ENCODE measurements at places on chromosomes 1 and 21.

DNA sequence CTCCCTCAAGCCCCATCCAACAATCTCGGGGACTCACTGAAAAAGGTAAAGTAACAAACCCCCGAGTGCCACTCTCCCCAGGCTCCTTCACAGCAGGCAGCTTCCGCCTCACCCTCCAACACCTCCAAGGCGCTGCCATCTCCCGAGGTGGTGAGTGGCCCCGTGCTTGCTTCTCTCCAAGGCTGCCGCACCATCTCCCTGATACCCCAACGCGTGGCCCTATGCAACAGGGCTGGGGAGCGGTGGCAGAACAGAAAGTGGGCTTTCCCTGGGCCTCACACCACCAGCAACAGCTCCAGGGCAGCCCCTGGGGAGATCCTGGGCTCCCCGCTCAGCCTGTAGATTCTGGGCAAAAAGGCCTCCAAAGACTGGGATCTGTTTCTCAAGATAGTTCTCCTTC lies 105.1 kb downstream of the RAVER2 start:
- DNase-seq: no peak

GRCh38 chr1:56584910-56585528 lies 5.7 kb upstream of the PLPP3 start:
- peak; percentile 34 for DNase-seq

GRCh38 chr1:67787746-67788145 lies 45.5 kb downstream of the GNG12 start:
- DNase-seq: no peak

DNA sequence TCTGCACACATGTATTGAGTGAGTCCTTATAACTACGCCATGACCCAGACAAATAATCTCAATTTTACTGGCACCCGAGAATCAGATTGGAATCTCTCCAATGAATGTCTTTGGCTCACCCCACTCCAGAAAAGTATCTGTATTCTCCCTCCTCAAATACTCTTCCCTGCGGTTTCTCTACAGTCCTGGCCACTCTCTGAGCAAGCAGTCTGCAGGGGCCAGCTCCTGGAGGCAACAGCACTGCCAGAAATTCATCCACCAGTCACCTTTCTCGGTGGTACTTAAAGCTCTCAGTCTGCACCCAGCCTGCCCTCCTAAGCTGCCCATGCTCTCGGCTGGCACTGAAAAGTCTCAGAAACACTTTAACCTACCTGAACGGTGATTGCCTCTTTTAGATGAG lies 16.1 kb upstream of the LYST start:
- DNase-seq: no peak

- no peak for DNase-seq
These were observed 36.8 kb downstream of the CITED4 start for GRCh38 chr1:40825435-40825788.

DNA sequence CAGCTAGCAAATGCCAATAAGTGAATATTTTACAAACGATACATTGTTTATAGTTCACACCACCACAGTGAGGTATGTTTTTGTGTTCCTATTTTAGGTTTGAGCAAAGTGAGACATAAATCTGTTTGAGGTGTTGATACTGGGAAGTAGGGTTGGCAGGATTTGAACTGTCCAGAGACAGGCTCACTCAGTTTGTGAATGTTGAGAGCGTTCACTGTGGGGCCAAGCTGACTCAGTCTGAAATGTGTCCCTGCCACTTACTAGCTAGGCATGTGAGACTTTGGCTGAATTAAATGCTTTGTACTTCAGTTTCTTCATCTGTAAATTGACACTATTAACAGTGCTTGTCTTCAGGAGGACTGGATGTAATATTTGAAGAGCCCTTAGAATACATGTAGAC lies 35.1 kb downstream of the DIRAS3 start:
- DNase-seq: no peak
